ENCODE measurements at places on chromosomes 7 and 10.

- no peak for DNase-seq
Observed at GRCh38 chr7:140928491-140929309, 4.0 kb upstream of the BRAF start.

- DNase-seq, result no peak
Observed at GRCh38 chr7:8263048-8263447, 1.1 kb upstream of the ICA1 start.

DNA sequence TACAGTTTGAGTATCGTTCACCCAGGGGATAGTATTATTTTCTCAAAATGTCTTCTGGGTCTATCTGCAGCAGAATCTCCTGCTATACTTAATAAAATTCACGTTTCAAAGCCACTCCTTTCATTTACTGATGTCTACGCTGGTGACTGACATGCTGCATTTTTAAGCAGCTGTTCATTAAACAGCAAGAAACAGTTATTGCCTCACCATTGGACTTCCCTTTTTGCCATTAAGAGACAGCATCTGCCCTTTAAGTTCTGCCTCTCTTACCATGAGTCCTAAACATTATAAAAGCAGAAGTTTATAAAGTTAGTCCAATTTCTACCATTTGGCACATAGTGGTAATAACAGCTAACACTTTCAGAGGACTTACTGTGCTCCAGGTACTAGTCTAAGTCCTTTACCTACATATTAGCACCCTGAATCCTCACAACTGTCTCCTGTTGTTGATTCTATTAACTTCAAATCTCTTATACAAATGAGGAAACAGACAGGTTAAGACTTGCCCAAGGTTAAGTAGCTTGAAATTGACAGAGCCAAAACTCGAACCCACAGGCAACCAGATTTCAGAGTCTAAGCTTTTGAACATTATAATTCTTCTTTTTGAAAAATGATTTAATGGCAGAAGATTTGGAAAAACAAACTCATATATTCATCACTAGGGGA is 169.5 kb downstream of the SNX13 start:
- DNase-seq, result no peak

DNA sequence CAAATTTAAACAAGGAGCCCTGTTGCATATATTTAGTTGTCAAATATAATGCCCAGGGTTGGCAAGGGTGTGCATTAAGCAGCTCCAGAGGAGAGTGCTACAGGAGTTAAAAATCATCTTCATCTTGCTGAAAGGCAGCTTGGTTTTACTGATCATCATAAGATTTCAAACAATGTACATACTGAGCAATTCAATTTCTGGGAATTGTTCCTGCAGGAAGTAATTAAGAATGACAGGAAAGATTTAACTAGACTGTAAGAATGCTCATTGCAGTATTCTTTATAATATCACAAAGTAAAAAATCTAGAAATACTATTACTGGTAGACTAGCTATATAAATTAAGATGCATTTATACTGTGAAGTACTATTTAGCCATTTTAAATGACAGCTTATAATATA is 153.6 kb downstream of the DYNC1I1 start:
- no peak for DNase-seq

DNA sequence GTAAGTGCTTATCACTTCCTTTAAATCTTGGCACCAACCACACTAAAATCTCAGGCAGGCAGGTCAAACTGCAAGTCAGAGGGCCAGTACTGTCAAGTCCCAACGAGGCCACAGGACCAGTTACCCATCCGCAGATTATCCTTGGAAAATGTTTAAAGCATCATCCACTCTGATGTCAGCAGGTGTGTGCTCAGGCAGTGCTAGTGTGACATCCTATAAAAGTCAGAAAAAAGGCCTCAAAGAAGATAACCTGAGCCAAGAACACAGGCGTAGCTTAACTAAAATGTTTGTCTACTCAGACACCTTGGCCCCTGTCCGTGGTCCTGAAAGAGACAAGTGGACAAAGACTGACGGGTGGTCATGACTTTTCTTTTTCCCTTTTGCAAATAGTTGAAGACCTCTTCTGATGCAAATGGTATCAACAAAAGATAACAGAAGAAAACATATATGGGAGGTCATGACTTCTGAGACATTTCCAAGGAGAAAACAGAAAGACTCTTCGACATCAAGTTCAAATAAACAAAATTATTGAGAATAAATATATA is 309.3 kb downstream of the KCNMA1 start:
- no peak for DNase-seq

DNA sequence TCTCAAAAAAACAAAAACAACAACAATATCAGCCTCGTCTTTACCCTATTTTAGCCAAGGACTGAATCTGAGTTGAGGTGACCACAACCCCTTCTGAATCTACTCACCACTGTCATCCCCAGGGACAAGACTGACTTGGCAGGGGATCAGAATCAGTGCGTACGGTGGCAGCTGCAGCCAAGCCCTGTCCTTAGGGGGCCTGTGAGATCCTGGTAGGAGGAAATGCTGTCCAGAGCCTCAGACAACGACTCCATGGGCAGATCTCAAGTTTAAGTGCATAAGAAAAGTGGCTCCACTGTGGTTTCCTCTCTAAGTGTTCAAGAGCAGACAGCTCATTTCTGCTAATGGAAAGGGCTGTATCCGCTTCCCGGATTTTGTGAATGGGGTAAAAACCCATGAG is 22.4 kb upstream of the CYTH3 start:
- DNase-seq, result no peak

GRCh38 chr7:138886501-138886917 is 88.5 kb upstream of the ATP6V0A4 start:
- no peak for DNase-seq

DNA sequence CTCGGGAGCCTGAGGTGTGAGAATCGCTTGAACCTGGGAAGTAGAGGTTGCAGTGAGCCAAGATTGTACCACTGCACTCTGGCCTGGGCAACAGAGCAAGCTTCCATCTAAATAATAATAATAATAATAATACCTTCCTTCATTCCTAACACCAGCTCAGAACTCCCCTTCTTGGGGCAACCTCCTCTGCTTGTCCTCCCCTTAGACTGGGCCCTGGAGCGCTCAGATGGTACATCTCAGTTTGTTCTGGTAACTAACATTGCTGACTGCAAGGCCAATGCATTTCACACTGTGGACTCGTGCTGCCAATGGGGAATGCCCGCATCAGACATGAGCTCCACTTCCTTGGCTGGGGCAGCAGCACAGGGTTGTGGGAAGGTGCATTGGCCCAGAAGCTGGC is 77.6 kb downstream of the C10orf105 start:
- no peak for DNase-seq

GRCh38 chr7:125567686-125568085 is 638.1 kb upstream of the POT1 start:
- no peak for DNase-seq

- DNase-seq, result no peak
Observed at GRCh38 chr7:96591900-96592676, 117.6 kb downstream of the SEM1 start.

DNA sequence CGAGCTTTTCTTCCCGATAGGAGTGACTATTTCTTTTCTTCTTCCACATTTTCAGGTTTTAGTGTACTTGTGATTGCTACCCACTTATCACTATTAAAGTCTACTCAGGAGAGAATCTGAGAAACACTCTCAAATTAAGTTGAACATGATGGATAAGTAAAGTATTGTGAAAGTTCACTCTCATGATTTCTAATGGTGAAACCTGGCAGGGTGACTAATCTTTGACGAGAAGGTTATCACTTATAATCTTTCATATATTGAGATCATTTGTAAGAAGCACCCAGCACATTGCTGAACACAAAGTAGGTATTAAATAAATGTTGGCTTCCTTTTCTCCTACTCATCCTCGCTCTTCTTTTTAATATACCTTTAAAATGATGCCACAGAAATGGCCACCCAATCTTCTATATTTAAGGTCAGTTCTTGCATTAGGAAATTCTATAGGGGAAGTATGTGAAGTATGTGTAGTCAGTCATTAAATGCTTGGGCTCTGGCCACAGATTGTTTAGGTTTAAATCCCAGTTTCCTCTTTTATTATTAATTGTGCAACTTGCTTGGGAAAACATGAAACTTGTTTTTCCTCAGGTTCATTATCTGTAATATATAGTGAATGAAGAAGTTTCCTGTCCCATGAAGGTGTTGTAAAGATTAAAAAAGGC is 3.1 kb upstream of the CFTR start:
- no peak for DNase-seq

GRCh38 chr7:44914992-44915607 is 29.8 kb upstream of the PURB start:
- DNase-seq, result peak; percentile 43

- DNase-seq, result no peak
Observed at GRCh38 chr10:69972981-69973397, 79.7 kb upstream of the MACROH2A2 start.

GRCh38 chr10:107425931-107426553 is 261.5 kb upstream of the SORCS1 start:
- DNase-seq, result no peak

- no peak for DNase-seq
Observed at GRCh38 chr10:103916254-103916653, 1.7 kb downstream of the STN1 start.

DNA sequence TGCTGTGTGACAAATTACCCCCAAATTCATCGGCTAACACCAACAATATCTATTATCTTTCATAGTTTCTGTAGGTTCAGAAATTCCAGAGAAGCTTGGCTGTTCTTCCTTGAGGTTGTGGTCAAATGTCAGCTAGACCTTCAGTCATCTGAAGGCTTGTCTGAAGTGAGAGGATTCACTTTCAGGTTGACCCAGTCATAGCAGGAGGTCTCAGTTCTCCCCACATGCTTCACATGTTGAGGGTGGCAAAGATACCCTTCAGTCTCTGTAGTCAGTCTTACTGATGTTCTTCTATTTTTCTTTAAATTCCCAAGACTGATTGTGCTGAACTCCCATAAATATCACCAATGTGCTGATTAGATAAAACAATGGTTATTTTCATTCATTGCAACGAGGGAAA is 1692.0 kb downstream of the REEP3 start:
- no peak for DNase-seq

GRCh38 chr10:43781480-43782361 is 133.0 kb upstream of the ZNF32 start:
- peak; percentile 20 for DNase-seq

- DNase-seq, result no peak
Observed at GRCh38 chr7:116030651-116031276, at the start of gene TFEC. Gene TFEC, minus strand, starts transcription at chr7:116030763. Its CDS starts 46,322 bp downstream, at chr7:115984441.

- DNase-seq, result no peak
Observed at GRCh38 chr10:123847686-123848432, 43.7 kb downstream of the CPXM2 start.

DNA sequence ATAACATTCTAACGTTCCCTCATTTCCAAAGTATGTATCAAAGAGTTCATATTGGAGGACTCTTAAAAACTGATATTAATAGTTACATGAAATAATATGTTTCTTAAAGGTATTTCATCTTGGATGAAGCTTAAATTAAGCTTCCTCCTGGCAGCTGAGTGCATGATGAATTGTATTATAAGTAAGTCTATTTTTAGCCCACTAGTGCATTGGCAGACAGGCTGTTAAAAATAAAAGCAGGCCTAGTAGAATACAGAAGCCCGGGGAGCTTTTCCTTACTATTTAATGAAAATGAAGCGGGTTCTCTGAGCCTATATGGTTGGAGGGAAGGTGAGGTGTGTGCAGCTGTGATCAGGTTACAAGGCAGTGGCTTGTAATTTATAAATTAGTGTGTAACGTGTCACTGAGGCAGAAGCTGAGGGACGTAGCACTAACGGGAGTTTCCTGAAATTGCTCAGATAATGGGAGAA is 130.7 kb upstream of the KMT2E start:
- no peak for DNase-seq

DNA sequence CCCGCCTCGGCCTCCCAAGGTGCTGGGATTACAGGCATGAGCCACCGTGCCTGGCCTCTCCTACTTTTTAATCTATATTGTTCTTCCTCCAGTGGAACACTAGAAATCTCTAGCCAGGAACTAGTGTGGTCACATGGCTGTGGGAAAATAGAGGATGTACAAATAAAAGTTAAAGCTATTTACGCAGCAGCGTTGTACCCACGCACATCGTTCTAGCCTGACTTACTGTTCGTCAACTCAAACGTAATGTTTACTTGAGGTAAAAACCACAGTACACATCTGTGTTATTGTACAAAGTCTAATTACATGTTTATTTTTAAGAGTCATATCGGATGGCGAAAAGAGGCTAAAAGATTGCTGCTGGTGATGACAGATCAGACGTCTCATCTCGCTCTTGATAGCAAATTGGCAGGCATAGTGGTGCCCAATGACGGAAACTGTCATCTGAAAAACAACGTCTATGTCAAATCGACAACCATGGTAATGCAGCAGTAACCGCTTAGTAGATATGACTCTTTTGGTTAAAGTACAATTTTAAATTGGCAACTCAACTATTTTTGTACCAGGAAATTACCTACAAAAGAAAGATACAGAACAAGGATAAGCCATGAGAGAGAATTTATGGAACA is 50.8 kb downstream of the ITGB8 start:
- DNase-seq, result no peak

DNA sequence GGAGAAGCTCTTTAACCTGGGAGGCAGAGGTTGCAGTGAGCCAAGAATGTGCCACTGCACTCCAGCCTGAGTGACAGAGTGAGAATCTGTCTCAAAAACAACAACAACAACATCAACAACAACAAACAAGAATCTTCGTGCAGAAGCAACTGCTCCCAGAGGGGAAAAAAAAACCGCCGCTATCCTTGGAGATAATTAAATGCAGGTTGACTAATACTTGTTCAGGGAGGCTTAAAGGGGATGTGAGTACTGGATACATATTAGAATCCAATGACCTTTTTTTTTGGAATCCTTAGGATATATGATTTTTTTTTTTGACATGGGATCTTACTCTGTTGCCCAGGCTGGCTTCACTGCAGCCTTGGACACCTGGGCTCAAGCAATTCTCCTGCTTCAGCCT is 89.6 kb upstream of the FAM171A1 start:
- DNase-seq, result no peak

- DNase-seq, result no peak
Observed at GRCh38 chr10:4316161-4316810, 509.7 kb upstream of the AKR1E2 start.

GRCh38 chr7:21338728-21339164 is 89.1 kb upstream of the SP4 start:
- DNase-seq, result peak; percentile 40

DNA sequence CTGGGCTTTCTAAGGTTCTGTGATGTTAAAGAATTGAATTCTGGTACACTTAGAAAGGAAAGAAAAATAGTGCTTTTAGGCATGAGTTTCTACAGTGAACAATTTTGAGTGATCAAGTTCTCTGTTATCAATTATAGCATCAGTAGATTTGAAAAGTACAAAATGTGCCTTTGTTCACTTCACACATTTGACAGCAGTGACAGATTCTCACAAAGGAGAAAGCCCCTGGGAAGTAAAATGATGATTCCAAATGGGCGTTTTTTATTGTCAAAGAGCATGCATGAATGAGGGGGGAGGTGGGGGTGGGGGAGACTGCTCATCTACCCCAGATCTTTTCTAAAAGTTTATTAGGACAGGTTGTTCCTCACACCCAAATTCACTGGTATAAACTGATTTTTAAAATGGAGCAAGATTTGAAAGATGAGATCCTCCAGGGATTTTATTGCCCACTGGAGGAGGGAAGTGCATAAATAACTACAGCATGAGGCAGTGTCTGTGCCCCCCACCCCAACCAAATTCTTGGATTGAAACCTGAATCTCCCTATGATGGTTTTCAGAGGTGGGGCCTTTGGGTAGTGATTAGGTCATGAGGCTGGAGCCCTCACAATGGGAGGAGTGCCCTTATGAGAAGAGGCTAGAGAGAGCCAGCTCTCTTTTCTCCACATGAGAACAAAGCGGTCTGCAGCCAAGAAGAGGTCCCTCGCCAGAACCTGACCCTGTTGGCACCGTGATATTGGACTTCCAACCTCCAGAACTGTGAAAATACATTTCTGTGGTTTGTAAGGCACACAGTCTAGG is 79.5 kb downstream of the AOAH start:
- no peak for DNase-seq

GRCh38 chr7:67900456-67900855 is 903.8 kb downstream of the TYW1 start:
- no peak for DNase-seq

Data from stimulated activated CD4-positive, alpha-beta T cell treated with anti-CD3 and anti-CD28 coated beads, TNF-alpha, amount 100 ng/mL, for 48 hours (primary cell).